NCI-H1092 treated with DMSO at 0.1 percent for 48 hours (cell line): ENCODE measurements at places on chromosomes 16 and 17.

- no peak for DNase-seq
Observed at GRCh38 chr17:7897773-7898172, 9.2 kb downstream of the CHD3 start.

DNA sequence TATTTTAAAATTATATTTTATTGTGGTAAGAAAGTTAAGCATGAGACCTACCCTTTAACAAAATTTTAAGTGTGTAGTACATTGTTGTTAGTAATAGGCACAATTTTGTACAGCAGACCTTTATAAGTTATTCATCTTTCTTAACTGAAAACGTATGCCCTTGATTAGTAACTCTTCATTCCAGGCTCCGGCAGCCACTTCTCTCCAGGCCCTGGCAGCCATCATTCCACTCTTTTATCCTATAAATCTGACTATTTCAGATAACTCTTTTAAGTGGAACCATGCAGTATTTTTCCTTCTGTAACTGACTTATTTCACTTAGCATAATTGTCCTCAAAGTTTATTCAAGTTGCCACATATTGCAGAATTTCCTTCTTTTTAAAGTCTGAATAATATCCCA, 348.2 kb downstream of the CDH11 start:
- DNase-seq: no peak

DNA sequence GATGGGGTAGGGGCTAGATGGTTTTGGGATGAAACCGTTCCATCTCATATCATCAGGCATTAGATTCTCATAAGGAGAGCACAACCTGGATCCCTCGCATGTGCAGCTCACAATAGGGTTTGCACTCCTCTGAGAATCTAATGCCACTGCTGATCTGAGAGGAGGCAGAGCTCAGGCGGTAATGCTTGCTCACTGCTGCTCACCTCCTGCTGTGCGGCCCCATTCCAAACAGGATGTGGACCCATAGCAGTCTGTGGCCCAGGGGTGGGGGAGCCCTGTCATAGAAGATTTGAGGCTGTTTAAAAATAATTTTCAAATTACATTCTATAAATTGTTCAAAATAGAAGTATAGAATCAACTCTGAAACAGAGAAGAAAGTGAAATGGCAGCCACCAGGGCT, 50.8 kb downstream of the PHKB start:
- no peak for DNase-seq

DNA sequence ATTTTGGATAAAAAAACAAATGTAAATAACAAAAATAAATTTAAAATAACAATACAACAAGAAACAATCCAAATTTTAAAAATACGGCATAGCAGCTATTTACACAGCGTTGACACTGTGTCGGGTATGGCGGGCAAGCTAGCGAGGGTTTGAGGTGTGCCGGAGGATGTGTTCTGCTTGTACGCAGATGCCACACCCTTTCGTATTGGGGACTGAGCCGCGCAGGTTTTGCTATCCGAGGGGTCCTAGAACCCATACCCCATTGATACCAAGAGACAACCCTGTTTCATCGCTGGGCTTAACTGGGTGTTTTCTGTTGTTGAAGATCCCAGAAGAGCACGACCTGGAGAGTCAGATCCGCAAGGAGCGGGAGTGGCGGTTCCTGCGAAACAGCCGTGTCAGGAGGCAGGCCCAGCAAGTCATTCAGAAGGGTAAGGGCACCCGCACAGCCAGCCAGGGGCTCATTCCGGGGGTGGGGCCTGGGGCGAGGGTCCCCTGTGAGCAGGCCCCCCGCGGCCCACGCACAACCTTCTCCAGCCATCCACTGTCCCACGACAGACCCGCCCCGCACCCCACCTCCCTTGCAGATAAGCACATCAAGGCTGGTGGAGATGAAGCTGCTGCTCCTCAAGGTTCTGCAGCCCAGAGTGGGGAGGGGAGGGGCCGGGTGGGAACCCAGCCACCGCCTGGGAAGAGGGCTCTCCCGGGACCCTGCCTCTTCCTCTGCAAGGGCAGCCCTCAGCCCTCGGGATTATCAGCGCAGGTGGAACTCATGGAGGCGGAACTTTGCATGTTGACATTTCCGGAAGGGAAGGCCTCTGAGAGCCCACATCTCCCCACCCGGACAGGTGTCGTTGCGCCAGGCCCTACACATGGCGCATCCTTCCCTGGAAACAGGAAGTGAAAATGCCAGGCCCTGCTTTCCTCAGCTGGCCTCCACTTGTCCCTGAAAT, 51.2 kb upstream of the CHMP6 start:
- DNase-seq: no peak

GRCh38 chr17:77607606-77608005, 350.9 kb upstream of the TNRC6C start:
- no peak for DNase-seq

GRCh38 chr16:79647586-79647985, 47.0 kb upstream of the MAF start:
- no peak for DNase-seq

- no peak for DNase-seq
Observed at GRCh38 chr16:80503107-80503506, 37.7 kb upstream of the DYNLRB2 start.

DNA sequence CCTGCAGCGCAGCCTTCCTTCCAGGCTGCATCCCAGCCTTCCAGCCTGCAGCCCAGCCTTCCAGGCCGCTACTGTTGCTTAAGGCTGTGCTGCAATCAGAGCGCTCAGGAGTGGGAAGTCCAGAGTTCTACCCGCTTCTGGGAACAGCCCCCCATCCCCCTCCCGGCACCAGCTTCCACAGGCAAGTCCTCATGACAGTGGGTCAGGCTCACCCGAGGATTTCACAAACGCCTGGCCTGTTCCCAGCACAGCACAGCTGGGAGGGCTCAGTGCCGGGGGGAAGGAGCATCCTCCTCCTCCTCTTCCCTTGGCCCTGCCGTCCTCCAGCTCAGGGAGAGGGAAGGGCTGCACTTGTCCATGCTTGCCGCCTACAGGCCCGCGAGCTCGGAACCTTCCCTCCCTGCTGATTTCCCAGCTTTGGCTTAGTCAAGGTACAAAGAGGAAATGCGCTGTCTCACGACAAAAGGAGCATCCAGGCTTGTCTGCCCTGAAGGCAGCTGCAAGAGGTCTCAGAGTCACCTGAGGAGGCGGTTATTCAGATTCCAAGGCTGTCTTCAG, 8.3 kb downstream of the SOCS3 start:
- no peak for DNase-seq

DNA sequence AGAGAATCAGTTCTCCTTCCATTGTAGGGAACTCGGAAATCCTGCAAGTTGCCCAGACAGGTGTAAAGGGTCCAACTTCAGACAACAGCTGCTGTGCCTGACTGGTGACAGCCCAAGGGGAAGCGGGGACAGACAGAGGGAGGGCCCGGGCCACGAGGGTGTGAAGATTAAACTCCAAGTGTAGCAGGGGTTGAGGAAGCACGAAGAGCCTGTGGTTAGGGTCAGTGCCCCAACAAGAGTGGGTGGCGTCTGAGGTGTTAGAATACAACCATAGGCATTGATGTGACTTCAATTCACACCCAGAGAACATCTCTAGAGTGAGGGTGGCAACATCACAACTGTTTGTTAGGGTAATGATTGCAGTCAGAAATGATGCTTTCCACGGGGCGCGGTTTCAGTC, 39.1 kb downstream of the ASPA start:
- no peak for DNase-seq

DNA sequence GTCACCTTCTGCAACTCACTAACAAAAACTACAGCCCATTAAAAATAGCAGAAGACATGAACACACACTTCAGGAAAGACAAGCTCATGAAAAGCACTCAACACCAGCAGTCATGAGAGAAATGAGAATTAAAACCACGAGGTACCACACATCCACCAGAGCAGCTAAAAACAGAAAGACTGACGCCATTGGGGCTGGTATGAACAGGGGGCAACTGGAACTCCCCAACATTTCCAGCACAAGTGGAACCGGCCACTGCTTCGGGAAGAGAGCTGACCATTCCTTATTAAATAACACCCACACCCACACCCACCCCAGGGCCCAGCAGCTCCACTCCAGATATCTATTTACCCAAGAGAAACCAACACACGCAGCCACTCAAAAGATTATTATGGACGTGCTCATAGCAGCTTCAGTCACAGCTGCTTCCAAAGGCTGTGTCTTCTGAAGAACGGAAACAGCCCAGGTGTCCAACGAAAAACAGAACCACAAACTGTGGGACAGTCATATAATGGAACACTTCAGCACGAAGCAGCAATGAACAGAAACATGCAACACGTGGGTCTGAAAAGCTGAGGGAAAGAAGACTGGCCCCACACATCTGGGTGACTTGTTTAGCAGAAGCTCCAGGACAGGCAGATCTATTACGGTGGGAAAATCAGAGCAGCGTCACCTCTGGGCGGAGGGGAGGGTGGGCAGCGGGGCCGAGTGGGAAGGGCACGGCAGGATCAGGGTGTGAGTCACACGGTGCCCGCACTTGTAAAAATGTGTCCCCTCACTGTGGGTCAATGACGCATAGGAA, 41.1 kb downstream of the KLHDC4 start:
- peak; percentile 28 for DNase-seq

- no peak for DNase-seq
Observed at GRCh38 chr16:75805946-75806345, 79.7 kb upstream of the CPHXL start.

DNA sequence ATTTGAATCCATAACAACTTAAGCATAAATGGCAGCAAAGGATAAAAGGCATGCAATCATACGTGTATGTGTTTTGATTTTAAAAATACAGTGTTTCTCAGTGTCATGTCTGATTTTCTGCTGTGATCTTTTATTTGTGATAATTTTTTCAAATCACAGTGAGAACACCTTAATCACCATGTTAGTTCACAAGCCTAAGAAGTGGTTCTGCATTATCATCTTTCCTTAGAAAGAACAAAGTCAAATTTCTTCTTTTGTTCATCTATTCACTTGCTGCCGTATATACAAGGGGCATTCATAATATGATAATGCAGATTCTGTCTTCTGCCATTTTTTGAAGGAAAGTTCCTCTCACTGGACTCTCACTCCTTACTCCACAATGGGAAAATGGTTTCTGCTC, 33.3 kb upstream of the ABCA9 start:
- DNase-seq: no peak

DNA sequence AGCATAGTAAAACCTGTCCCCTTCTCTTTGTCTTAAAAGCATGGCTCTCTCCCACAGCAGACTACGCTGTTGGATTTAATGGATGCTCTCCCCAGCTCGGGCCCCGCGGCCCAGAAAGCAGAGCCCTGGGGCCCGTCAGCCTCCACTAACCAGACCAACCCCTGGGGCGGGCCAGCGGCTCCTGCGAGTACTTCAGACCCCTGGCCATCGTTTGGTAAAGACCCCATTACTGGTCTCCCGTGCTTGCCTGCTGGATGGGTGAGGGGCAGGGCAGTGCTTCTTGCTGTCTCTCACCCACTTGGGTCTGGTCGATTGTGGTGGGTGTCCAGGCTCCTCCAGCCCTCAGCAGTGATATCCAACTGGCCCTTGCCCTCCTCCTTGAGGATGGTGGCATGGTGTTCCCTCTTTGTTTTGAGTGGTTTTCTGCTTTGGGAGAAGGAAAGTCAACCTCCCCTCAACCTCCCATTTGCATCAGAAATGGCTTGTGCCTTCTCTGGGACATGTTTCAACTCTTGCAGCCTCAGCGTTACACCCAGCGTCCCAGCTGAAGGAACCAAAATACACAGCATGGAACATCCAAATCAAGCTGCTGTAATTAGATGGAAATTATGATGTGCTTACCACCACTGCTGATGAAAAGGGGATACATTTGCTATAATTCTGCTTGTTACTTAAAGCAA, 49.3 kb downstream of the B9D1 start:
- no peak for DNase-seq

GRCh38 chr17:35170968-35171771, 23.0 kb downstream of the SLC35G3 start:
- no peak for DNase-seq

DNA sequence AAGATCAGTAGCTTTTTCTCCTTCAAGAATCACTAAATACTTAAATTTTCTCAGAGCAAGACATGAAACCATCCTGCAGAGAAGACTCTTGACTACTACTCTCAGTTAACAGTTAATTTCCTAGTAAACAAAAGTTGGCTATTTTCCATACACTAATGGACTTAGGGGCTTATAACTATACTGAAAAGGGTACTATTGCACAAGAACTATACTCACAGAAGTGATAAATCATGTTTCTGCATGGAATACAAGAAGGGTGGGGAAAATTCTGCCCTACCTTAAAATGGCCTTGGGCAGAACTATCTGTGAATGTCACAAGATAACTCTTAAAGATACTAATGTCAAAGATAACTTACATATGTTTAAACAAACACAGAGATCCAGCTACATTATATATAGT, 12.5 kb downstream of the ZNF652 start:
- DNase-seq: no peak

- DNase-seq: no peak
Observed at GRCh38 chr17:521561-522325, 169.1 kb upstream of the RPH3AL start.

- no peak for DNase-seq
Observed at GRCh38 chr16:85365120-85365519, 248.0 kb upstream of the GSE1 start.

DNA sequence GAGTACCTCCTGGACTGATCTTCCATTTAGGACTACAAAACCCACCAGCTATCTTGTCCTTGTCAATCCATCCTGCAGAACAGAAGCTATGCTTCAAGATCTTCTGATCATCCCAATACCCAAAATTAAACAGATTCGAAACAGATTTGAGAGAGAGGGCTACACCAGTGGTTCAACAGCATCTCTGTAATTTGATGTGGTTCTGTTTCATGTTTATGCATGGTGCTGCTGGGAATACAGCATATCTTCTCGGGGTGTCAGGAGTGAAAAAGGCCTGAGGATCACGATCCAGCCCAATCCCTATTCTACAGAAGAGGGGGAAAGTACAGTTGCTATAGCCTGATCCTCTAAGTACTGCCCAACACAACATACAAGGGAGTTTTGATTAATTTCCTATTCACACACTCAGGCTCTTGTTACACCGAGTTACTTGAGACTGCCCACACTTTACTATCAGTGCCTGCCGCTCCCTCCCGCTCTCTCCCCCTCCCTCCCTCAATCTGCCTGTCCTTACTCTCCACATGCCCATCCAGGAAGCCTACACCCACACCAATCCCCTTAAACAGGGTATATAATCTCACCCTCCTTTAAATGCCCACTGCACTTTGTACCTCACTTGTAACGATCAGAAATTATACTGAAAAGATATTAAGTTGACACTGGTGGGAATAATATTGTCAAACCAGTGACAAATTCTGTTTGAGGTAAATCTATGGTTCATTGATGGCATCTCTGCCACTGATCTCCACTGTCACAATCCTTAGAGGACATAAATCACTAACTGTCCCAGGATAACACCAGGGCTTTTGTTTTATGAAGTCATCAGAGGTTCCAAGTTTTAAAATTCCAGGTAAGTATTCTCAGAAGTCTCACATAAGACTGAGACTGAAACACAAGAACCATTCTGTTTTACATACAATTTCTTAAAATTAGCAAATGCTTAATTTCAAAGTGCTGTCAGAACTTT, 89.3 kb upstream of the PLEKHM1 start:
- no peak for DNase-seq

- DNase-seq: no peak
Observed at GRCh38 chr17:65587534-65588180, 26.2 kb upstream of the AXIN2 start.

GRCh38 chr16:17069681-17070080, 401.1 kb downstream of the XYLT1 start:
- DNase-seq: no peak

GRCh38 chr16:76265434-76266045, 11.7 kb upstream of the CNTNAP4 start:
- peak; percentile 11 for DNase-seq

GRCh38 chr17:21399474-21400186, 23.5 kb downstream of the KCNJ12 start:
- DNase-seq: no peak

GRCh38 chr17:42061646-42062487, 11.5 kb upstream of the C17orf113 start:
- no peak for DNase-seq
